Foreskin melanocyte (primary cell): ENCODE measurements at places on chromosomes 1 and 21.

- DNase-seq: no peak
Observed at GRCh38 chr1:56411484-56412180, 167.7 kb downstream of the PLPP3 start.

DNA sequence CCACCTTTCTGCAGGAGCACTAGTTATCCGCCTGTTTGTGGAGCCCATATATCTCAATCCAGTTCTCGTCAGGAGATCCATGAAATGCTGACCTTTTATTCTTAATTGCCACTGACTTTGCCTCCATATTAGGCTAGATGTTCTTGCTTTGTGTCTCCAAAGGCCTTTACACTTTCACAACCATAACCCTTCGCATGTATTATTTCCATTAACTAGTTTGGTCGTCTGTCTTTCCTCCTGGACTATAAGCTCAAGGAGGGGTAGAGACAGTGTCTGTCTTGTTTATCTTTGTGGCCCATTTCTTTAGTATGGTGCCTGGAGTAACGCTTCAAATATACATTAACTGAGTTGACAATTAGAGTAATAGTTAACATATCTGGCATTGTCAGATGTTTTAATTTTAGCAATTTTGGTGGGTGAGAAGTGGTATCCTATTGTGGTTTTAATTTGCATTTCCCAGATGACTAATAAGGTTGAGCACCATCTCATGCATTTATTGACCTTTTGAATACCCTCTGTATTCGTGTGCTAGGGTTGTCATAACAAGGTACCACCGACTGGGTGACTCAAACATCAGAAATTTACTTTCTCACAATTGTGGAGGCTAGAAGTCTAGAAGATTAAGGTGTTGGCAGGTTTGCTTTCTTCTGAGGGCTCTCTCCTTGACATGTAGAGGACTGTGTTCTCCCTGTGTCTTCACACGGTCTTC is 21.7 kb upstream of the IL12RB2 start:
- peak; percentile 8 for DNase-seq

DNA sequence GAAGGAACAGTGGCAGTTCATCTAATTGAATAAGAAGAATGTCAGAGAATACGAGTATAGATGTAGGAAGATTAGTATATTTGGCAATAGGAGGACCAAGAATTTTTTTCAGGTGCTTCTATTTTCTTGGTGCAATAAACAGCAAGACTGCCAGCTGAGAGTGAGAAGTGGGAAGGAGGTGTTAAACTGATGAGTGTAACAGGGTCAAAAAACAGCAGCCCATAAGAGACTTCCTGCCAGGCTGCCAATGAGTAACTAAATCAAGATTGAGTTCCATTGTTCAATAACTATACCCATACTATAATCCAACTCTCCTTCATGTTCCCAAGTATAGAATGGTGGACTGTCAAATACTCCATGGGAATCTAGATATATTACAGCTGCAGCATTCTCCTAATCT is 28.7 kb downstream of the LYST start:
- DNase-seq: no peak

DNA sequence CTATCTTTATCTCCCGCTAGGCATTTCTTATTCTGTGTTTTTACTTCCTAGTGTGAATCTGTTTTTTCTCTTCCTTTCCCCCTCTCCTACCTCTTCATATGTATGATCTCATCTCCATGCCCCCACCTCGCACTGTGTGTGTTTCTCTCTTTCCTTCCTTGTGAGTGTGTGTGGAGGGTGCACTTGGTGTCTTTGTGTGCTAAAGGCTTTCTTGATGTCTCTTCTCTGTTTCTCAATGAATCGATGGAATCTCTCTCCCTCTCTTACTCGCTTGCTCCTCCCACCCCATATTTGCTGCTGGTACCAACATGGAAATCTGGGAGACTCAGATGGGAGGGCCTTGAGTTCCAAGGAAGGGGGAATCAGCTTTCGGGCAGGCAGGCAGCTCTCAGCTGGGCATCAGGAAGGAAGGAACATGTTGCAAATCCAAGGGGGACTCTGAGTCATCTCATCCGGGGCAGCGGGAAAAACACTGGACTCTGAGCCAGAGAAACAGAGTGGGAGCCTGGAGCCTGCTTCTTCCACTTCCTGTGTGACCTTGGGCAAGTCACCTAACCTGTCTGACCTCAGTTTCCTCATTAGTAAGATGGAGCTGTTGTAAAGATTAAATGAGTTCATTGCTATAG is 147.5 kb downstream of the PTPRU start:
- DNase-seq: no peak

GRCh38 chr1:200708769-200709168 is 29.9 kb upstream of the CAMSAP2 start:
- no peak for DNase-seq

DNA sequence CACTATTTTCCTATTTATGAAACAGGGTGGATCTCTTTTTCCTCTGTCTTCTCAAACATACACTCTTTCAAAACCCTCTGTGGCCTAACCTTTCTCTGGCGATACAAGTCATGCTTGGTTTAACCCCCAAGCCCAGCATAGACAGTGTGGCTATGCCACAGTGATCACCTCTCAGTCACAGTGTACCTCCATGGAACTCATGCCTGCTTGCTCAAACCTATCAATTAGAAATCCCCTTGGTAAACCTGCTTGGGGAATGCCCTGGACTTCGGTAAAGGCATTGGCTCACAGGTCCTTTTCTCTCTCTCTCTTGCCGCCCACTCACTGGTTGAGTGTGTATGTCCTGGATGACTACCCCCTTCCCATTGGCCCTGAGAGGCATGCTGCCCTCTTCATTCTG is 147.5 kb downstream of the CYYR1 start:
- DNase-seq: no peak

GRCh38 chr1:85494074-85494903 is 29.3 kb upstream of the DDAH1 start:
- DNase-seq: no peak

GRCh38 chr1:51833700-51834099 is 44.8 kb downstream of the NRDC start:
- DNase-seq: no peak

- DNase-seq: peak; percentile 48
Observed at GRCh38 chr1:215458104-215458503, 109.0 kb upstream of the KCTD3 start.

DNA sequence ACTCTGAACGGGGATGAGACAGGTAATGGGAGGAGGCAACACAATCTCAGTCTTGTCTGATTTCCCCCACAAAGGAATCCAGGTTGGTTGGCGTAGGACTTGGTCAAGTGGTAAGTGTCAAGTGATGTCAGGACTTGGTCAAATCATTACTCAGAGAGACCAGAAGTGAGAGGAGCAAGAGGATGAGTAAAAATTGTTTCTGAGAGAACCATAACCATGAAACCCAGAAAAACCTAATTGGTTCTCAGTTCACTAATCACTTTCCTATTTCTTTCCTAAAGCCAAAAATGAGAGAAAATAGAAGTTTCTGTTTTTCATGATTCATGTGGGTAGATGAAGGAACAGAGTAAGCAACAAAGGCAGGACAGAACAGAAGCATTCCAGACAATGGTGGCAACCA is 5.0 kb downstream of the PHC2 start:
- DNase-seq: no peak

DNA sequence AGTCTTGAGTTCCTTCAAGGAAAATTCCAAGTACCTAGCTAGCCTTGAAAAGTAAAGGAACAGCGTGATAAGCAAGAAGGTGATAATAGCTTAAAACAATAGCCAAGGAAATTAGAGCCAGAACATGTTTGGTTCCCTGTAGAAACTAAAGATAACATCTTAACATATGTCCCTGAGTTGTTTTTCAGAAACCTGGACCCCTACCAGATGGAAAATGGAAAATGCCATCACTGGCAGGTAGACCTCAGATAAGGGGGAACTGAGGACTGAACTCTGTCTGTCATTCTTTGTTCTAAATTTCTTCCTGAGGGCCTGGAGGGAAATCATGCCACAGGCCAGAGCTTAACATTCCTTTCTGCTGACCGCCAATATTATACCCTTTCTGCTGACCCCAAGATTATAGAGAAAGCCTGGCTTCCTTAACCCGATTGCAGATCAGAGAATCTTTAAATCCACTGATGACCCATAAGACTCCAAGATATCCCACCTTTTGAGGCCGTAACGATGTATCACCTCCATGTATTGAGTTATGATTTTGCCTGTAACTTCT is 23.4 kb downstream of the CNIH3 start:
- DNase-seq: no peak

DNA sequence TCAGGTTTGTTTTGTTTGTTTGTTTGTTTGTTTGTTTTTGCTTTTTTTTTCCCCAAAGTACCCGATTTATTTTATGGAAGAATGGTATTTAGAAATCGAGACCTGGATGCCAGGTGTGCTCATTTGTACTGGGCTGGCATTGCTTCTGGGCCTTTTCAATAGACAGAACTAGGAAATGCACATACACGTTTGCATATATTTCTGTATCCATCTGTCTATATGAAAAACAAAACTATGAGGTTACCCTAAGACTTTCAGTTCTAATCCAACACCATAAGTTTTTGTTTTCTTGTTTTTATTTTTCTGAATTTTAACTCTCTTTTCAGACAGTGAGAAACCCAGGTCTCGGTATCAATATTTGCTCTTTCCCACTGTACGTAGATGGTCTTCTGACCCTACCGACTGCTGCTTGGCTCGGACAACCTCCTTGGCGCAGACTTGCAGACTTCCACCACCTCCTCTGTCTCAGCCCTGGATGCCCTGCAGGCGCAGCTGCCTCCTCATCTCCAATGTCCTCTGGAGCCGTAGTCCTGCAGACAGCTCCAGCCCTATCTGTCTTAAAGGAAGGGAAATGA is 171.7 kb downstream of the NEK7 start:
- no peak for DNase-seq

DNA sequence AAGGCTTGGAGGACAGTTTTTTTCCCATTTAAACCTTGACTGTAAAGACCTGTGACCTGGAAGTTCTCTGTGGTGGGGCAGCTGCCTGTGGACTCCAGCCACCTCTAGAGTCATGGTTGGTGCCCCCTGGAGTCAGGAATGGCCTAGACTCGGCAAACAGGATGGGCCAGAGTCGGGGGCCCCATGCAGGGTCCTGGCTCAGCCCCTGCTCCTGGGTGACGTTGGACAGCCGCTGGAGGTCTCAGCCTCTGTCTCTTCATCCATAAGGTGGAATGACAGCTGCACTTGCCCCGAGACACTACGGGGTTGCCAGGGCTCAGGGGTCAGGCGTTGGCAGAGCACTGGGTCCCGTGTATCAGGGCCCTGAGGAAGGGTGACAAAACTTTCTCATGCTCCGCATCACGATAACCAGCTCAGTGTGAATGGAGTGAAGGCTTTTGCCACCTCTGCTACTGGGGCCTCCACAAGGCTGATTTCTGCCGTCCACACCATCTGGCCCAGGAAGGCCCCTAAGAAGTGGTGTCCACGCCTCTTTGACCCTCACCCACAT is 58.5 kb upstream of the TTC34 start:
- DNase-seq: no peak

- no peak for DNase-seq
Observed at GRCh38 chr21:38651570-38651969, 153.3 kb upstream of the ERG start.

GRCh38 chr1:186834399-186834958 is 5.7 kb downstream of the PLA2G4A start:
- DNase-seq: no peak

- no peak for DNase-seq
Observed at GRCh38 chr21:14541841-14542490, 4.1 kb downstream of the SAMSN1 start.

GRCh38 chr1:7192453-7192852 is 407.2 kb downstream of the CAMTA1 start:
- DNase-seq: no peak

DNA sequence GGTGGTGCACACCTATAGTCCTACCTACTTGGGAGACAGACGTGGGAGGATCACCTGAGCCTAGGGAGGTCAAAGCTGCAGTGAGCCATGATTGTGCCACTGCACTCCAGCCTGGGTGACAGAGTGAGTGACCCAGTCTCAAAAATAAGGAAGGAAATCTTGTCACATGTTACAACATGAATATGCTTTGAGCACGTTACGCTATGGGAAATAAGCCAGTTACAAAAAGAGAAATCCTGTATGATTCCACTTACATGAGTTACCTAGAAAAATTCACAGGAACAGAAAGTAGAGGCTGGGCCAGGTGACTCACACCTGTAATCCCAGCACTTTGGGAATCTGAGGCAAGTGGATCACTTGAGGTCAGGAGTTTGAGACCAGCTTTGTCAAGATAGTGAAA is 6.7 kb upstream of the PADI6 start:
- no peak for DNase-seq

DNA sequence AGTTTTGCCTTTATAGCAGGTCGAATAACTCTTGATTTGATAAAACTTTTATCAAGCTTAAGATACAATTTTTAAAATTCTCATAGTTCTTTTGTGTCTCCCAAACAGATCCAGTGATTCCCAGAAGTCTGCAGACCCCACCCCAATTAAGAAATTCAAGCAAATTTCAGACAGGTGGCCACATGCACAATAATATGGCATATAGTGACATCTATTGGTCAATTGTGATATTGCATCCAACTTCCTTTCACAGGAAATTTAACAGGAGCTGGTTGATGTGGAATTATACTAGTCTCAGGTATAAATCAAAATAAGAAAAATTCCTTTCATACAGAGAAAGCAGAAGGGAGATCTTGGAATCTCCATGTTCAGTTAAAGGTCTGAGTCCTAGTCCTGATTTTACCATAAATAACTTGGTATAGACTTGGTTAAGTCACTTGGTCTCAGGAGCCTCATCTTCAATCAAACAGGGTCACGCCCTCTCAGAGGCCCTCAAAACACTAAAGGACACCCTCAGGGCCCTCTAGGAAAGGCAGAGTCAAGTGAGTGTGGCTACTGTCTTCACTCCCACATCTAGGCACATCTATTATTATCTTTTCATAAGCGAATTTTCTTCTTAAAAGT is 24.1 kb downstream of the PIGM start:
- no peak for DNase-seq

DNA sequence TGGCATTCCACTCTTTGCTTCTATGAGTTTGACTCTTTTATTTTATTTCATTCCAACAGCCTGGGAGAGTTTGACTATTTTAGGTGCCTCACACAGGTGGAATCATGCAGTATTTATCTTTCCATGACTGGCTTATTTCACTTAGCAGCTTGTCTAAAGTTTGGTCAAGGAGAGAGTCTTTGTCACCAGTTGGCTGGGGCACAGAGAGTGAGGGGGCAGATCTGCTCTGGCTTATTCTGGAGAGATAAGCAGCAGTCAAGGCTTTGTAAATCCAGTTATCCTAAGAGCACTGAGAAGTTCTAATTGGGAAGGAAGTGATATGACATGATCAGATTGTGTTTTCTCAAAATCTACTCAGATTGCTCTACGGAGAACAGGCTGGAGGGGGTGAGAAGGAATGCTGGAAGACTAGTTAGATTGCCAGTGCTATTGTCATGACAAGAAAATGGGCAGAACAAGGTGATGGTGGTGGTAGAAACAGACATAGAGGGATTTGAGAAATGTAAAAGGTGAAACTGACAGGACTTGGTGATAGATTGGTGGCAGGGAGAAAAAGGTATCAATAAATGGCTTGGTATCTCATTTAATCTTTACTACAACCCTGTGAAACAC is 12.1 kb upstream of the CTTNBP2NL start:
- DNase-seq: no peak

GRCh38 chr21:27519361-27519760 is 552.5 kb upstream of the ADAMTS5 start:
- no peak for DNase-seq
